Hepatocyte (in vitro differentiated cells): ENCODE measurements at places on chromosomes 1 and 21.
A peak's percentile ranks its signal among the peaks of the same experiment; 100 is the strongest.

- no peak for DNase-seq
Observed at GRCh38 chr1:46001081-46001785, 131.2 kb downstream of the PIK3R3 start.

GRCh38 chr1:221987860-221988520 lies 246.1 kb upstream of the DUSP10 start:
- DNase-seq, result no peak

GRCh38 chr1:197674286-197674685 lies 101.0 kb downstream of the DENND1B start:
- DNase-seq, result no peak

DNA sequence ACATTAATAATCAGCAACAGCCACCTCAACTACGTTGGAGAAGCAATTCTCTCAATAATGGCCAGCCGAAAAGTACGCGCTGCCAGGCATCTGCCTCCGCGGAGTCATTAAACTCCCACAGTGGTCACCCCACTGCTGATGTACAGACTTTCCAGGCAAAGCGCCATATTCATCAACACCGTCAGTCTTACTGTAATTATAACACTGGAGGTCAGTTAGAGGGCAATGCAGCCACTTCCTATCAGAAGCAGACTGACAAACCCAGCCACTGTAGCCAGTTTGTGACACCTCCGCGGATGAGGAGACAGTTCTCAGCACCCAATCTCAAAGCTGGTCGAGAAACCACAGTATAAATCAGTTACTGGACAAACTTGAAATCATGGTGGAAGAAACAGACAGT lies 93.9 kb downstream of the KIF1B start:
- no peak for DNase-seq

GRCh38 chr1:195973311-195973904 lies 634.8 kb downstream of the KCNT2 start:
- DNase-seq, result no peak

DNA sequence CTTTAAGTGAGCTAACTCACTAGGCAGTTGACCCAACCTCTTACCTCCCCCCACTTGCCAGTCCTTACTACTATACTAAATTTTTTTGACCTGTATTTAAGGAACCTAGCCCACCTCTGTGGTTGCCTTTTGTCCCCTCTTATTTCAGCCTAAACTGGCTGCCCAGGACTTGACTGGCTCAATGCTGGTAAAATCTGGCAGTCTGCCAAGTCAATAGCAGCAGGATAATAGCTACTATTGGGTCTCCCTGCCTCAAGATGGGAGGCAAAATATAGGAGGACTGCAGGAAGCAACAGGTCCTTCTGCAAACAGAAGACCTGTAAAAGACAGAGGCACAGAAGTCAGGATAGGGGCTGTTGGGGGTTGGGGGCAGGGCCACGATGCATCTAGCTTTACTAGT lies 144.2 kb upstream of the POGK start:
- DNase-seq, result no peak

DNA sequence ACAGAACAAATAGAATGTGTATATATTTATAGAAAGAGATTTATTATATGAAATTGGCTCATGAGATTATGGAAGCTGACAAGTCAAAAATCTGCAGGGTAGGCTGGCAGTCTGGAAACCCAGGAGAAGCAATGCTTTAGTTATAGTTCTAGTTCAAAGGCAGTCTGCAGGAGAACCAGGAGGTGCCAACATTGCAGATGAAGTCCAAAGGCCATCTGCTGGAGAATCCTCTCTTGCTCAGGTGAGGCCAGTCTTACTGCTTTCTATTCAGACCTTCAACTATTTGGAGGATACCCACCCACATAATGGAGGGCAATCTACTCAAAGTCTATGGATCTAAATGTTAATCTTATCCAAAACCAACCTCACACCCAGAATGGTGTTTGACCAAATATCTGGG lies 75.9 kb upstream of the MRPS6 start:
- DNase-seq, result no peak

DNA sequence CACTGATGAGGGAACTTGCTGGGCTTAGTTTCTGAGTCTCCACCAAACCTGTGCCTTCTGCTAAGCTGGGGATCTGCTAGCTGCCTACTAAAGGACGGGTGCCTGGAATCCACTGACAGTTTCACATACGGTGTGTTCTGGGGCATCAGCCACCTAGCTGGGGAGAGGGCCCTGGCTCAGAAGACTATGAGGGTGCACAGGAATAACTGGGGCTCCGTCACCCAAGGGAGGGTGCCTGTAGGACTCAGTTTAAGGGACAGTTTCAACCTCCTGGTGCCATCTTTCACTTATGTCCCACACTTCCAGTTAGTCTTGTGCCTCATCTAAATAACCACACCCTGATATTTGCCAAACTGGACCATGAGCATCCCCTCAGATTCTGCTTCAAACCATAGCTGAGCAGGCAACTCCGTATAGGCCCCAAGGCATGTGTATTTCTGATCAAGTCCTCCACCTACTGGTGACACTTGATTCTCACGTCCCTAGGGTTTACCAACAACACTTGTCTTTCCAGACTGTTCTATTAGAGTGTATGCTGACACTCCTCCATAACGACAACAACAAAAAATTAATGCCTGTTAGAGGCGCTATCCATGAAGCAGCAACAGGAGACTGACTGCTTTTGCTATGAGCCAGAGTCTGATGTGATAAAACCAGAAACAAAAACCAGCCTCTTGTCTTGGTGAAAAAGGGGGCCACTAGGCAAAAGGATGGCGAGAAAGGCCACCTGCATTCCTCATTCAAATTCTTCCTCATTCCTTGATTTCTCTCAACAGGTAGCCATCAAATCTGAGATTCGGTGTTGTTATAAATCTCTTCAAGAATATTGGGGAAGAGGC lies 55.0 kb upstream of the PAXBP1 start:
- peak; percentile 76 for DNase-seq

- DNase-seq, result no peak
Observed at GRCh38 chr1:200082329-200082728, 54.8 kb downstream of the NR5A2 start.

DNA sequence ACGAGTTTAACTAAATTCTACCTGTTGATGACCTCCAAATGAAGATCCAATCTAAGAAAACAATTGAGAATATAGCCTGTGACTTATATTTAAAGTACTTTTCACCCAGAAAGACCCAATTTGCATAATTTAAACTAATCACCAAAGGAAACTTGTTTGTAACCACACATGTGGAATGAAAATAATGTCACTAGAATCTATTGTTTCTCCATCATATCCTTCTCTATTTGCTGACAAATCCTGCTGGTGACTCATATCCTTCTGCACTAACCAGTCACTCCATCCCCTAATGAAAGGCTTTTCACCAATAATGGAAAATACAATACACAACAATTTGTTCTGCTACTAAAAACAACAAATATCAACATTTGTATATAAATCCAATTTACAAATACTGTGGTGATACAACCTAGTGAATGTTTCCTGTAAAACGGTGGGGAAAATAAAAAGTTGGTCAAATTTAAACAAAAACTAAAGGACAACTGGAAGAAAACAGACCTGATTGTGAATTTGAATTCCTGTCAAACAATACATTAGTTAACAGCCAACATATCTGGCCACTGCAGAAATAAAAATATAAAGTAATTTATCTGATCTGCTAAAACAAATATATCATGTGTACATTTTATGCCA lies 6.5 kb downstream of the PTP4A2 start:
- peak; percentile 21 for DNase-seq

DNA sequence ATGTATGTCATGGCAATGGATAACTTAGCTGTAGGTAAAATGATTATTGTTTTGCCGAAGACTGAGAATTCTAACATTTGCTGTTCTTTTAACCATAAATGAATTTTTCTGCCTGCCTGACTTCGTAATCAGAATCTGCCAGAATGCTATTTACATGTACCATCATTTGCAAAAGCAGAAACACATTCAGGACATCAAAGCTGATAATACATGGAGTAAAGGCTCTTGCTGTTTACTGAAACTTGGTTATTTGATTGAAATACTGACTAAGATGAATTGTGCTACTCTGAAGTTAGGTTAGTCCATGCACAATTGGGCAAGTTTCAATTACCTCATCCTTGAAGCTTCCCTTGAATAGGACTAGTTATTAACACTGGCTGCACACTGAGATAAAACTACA lies 293.8 kb downstream of the PLA2G4A start:
- DNase-seq, result no peak

DNA sequence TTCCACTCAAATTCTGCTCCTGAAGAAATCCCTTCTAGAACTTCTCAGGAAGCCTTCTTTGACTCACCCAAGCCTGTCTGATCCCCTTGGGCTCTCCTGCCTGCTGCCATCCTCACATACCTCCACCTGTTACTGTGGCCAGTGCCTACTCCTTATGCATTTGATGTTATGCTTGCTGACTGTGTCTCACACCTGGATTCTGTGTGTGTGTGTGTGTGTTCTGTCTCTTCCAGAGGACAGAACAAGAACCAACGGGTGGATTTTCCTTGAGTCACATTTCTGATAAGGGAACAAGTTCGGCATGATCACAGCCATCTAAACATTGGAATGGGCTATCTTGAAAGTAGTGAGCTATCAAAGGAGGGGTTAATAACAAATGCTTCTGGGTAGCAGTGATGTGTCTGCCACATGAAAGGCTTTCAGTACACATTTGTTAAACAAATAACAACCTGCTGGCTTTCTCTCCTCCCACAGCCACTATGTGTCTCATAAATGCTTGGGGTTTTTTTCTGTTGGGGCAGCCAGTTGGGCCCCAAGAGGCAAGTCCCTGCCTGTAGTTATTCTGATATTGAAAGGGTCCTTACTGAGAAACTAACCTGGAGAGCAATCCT lies 8.9 kb upstream of the GPR37L1 start:
- DNase-seq, result peak; percentile 57

GRCh38 chr1:223394242-223394641 lies 1.0 kb downstream of the CCDC185 start:
- DNase-seq, result no peak

GRCh38 chr1:64894438-64895196 lies 71.7 kb downstream of the JAK1 start:
- DNase-seq, result no peak

GRCh38 chr1:2199042-2199810 lies 4.7 kb upstream of the FAAP20 start:
- DNase-seq, result peak; percentile 91

DNA sequence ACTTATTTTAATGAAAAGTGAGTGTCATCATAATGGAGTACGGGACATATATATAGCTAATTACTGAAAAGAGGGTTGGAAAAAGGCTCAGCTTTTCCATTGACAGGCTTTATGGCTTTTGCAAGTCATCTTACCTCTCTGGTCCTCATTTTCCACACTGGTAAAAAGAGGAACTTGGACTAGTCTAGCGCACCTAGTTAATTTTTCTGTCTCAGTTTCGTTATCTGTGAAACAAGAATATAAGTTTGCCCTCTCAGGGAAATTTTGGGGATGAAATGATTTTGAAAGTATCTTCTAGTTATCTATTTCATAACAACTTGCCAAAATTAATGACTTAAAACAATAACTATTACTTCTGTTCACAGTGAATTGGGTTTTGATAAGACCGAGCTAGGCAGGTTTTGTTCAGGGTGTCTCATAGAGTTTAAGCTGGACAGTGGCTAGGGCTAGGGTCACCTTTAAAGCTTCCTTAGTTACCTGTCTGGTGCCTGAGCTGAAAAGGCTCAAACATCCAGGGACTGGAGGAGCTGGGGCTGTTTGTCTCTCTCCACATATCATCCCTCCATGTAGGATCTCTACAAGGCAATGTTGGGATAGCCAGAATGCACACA lies 91.7 kb downstream of the TYW3 start:
- DNase-seq, result no peak

- no peak for DNase-seq
Observed at GRCh38 chr21:14099570-14099969, 111.2 kb downstream of the LIPI start.

- no peak for DNase-seq
Observed at GRCh38 chr1:241968611-241969010, 11.0 kb downstream of the BECN2 start.

- no peak for DNase-seq
Observed at GRCh38 chr1:41464885-41465284, 19.6 kb downstream of the EDN2 start.

DNA sequence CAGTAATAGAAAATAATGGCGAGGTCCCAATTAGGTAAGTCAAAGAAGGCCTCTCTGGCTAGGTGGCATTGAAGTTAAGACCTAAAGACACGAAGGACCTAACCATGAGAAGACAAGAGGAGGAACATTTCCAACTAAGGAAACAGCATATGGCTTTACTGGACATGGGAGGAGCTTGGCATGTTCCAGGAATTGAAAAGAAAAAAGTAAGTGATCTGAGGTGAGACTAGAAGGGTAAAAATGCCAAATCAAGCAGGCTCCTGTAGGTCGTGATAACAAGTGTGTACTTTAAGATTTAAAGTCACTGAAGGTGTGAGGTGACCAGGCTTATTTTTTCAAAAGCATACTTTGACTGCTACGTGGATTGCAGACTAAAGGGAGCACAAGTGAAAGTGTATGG lies 13.4 kb upstream of the CLCC1 start:
- DNase-seq, result no peak

- DNase-seq, result peak; percentile 61
Observed at GRCh38 chr1:75616436-75617433, 5.8 kb upstream of the SLC44A5 start.

DNA sequence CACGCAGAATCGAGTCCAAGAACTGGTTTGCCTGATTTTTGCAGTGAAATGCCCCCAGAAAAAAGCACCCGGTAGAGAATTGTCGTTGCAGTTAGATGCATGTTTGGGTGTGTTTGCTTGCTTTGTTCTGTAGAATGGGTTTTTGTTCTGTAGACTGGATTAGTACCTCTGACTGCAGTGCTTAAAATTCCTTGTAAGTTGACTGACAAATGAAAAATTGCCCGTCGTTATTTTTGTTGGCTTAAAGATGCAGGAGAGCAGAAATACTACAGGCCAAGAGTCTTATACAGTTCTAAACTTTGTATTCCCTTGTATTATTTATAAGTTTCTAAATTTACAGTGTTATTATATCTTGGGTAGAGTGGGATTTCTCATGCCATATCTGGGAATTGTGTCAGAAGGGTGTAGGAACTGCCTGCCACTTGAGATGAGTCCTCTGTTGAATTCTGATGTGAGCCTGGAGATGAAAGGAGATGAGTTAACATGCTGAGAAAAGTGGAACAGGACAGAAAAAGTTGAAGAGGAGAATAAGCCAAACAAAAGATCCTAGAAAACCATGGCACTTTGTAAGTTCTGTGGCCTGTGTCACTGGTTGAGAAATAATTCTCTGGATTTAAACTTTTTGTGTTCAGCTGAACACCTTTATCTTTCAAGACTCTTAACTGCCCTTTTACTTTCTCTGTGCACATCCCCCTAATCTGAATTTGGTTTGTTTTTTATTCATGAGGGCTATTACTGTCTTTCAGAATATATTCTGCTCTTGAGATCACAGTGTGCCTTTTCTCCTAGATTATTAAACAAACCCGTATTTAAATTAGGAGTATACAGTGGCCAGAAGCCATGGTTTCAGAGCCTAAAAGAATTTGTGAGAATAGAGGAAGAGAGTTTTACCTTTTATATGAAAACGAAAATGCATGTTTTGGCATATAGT lies 1.4 kb downstream of the DESI2 start:
- no peak for DNase-seq

GRCh38 chr1:30507401-30508174 lies 215.8 kb downstream of the MATN1 start:
- DNase-seq, result no peak
